ENCODE measurements at places on chromosomes 4 and X.
A peak's percentile ranks its signal among the peaks of the same experiment; 100 is the strongest.

DNA sequence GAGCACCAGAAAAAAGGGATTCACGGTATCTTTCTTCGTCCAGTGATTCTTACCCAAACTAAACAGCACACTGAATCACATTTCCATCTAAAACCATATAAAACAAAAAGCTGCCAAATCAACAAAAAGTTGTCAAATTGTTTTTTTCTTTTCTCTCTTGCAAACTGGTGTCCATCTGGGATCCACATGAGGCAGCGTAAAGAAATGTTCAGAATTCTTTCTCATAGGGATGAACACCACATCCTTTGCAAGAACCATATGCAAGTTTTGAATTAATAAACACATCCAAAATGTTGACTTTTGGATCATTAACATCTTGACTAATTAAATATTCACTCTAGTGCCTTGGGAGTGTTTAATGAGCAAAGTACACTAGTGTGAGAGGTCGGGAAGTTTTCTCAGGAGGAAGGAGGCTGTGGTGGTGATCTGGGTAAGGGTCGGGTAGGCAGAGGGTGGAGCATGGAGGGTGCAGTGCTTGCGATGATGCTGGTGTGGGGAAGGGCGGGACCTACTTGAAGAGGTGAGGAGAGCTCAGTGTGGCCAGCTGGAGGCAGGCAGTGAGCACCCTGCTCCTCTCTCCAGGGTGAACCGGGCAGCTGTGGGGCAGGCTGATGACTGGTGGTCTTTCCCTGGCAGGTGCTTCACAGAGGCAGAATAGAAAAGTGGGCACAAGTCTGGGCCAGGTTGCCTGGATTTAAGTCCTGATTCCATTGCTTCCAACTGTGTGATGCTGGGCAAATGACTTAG, 72.8 kb downstream of the NSUN7 start:
- DNase-seq = no peak

- peak; percentile 59 for DNase-seq
Observed at GRCh38 chr4:78645853-78646757, 94.5 kb downstream of the ANXA3 start.

DNA sequence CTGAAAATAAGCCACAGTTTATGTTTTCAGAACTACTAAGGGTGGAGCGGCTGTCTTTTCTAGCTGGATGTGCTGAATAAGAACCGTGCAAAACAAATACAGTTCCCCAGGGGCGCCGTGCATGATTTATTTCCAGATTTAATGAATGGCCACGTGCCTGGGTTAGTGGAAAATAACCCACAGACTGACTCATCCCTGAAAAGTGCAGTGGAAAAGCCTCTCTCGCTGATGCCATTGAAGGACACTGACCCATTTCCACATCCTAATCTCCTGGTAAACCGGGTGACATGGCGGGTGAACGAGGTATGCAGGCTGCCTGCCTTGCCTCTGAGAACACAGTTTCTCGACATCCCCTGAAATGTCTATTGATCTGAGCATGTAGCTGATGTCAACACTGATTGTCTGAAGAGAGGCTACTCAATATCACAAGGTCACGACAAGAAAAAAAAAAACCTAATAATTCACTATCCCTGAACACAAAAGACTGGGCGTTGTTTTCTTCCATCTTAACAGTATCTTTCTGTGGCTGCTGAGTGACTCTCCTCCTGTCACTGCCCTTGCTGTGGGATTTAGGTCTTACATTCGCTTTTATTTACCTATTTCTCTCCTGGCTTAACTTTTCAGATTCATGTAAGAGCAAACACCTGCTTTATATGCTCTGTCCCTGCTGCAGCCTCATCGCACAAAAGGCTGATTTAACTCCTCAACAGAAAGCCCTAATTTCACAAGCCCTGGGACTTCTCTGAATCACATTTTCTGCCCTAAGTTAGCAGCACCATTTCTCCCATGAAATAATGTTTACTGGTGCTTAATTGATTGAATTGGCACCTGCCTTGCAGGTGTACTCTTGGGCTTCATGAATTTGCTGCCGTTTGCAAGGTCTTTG, 76.9 kb upstream of the SCOC start:
- DNase-seq = peak; percentile 15

- DNase-seq = no peak
Observed at GRCh38 chr4:175790083-175790482, 22.0 kb downstream of the GPM6A start.

GRCh38 chr4:168390041-168390440, 71.5 kb upstream of the DDX60 start:
- DNase-seq = no peak

DNA sequence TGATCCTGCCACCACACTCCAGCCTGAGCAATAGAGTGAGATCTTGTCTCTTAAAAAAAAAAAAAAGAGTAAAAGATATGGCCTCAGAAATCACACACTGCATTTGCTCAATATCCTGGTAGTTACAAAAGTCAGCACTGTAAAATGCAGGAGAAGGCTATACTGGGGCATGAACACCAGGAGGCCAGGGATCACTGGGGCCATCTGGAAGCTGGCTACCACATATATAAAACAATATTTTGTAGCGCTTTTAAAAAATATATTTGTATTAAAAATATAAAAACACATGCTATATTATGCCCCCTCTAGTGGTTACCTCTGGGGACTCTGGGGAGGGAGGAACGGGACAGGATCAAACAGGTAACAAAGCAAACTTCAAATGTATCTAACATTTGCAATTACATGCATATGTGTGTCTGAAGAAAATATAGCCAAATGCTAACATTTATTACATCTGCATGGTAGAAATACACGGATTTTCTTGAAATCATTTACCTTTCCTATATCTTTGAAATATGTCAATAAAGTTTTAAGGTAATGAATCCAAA, 4.0 kb downstream of the C4orf46 start:
- DNase-seq = peak; percentile 32

- no peak for DNase-seq
Observed at GRCh38 chrX:118745570-118745969, 18.2 kb downstream of the IL13RA1 start.

GRCh38 chr4:129335276-129335675, 239.3 kb downstream of the C4orf33 start:
- DNase-seq = no peak
